CD4-positive, alpha-beta T cell treated with Interleukin-2 at 100 ng/mL for 4 hours (primary cell): ENCODE measurements at places on chromosomes 11 and 22.

DNA sequence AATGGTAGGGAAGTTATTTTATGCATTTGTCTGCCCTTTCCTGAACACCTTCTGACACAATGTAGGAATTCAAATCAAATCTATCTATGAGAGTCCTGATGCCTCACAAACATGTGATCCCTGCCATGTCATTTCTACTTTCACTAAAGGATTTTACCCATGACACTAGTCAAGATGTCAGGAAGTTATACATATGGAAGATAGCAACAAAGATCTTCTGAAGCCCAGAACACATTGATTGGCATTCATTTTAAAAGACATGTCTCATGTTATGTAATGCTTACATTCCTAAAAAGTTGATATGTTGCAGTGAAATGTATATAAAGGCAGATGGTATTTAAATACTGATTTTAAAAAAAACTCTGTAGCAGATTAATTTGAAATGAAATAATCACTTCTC lies 61.5 kb downstream of the FAM76B start:
- DNase-seq: no peak

DNA sequence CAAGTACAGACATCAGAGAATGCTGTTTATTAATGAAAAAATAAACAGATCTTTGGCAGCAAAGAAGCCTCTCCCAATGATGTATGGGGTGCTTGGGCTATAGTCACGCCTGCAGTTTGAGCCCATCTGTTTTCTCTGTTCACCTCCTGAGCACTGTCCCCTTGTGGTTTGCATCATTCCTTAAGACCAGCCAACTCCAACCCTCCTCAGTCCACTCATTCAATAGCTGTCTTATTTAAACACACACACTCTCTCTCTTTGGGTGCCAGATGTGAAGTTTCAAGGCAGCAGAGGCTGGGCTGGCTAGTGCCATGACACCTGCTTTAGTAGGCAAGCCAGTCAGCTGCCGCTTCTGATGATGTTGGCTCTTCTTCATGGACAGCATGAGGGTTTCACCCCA lies 58.1 kb downstream of the POLD3 start:
- DNase-seq: no peak

GRCh38 chr11:119134389-119134978 lies 13.1 kb downstream of the HINFP start:
- no peak for DNase-seq

- DNase-seq: no peak
Measured at GRCh38 chr11:102604875-102605274, 20.3 kb downstream of the MMP20 start.

DNA sequence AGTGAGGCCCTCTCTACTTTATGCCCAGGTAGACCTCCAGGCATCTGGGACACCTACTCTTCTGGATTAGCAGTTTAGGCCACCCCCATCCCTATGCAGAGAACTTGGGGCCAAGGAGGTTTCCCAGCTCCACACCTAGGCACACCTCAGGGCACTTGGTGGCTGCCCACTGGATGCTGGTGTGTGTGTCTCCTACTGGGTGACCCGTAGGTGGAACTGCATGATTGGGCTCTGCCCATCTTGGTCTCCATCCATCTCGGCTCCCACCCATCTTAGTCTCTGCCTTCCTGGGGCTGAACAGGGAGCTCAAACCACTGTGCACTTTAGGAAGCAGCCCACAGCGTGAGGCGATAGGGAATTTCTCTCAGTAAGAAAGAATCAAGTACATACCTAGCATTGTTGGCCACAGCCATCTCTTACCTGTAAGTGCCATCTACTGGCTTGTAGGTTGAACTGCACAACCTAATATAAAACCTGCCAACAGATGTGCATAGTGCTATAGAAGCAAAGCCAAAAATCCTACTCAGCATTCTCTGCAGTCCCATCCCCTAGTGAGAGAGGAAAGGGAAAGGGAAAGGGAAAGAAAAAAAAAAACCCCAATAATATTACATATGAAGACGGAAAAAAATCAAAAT lies 61.6 kb upstream of the PTPN5 start:
- no peak for DNase-seq

DNA sequence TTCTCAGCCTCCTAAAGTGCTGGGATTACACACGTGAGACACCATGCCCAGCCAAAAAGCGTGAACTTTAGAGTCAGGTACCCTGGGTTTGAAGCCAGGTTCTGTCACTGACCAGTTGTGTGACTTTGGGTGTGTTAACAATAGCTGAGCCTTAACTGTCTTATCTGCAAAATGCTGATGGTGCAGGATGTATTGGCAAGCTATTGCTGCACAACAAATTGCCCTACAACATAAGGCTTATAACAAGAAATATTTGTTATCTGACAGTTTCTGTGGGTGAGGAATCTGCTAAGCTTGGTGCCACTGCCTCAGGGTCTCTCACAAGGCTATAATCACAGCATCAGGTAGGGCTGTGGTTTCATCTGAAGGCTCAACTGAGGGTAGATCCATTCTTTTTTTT lies 21.9 kb downstream of the SYNGR1 start:
- DNase-seq: no peak

DNA sequence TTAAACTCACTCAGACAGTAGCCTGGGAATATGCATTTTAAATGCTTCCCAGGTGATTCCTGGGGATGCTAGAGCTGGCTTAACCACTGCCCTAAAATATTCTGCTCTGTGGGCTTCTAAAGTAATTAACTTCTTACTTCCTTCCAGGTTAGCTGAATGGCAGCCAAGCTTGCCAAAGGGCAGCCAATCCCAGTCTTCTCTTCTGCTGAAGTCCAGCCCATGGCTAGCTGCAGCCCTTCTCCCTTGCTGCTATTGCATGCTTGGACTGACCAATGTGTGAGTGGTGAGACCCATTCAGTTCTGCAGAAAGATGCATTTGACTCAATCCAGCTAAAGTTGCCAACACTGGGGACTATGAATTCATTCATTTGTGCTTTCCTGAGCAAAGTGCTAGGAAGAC lies 411.9 kb downstream of the SOX6 start:
- no peak for DNase-seq

DNA sequence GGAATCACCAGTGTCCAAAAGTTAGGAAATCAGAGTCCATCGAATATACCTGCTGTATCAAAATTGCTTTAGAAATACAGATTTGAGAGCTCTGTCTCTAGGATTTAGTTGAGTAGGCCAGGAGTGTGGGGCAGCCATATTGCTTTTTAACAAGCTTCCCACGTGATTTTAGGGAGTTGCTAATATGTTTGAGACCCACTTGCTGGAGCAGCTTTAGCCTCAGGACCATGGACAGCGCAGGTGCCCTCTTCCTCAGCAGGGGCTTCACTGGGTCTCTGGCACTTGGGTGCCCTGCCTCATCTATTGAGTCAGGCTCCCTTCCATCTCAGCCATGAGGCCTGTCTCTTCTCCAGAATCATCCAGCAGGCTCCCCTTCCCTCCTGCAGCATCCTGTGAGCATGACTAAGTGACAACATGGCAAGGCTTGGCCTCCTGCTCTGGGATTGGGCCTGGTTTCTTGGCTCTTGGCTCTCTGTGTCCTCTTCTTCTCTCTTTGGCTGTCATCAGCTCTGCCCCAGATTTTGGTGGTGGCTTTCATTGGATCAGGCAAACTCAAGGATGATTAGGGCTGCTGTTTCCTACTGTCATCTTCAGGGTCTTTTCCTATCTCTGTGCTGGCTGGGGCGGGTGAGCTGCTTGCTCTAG lies 70.0 kb downstream of the SGSM1 start:
- no peak for DNase-seq

GRCh38 chr11:76665172-76665571 lies 5.4 kb downstream of the LRRC32 start:
- DNase-seq: no peak
